ENCODE measurements at places on chromosomes 2 and 18. TPM values are rescaled to one million over a fixed set of nuclear protein-coding genes. Genes with fewer than 3 reads are reported as not detected.

DNA sequence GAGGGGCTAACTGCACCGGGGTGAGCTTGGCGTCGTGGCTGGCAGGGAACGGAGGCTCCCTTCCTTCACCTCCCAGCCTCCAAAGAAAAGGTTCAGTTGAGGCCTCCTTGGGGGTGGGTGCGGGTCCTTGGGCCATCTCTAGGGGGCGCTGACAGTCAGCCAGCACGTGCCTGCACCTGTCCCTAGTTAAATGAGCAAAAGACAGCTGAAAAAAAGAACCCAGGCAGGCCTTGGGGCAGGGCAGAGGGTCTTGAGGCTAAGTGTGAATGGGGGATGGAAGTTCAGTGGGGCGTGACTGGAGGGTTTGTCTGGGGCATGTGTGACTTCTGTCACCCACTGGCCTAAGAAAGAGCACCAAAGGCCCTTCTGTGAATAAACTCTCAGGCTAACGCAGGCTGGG is 56.4 kb downstream of the ZFP36L2 start:
- DNase-seq: no peak

GRCh38 chr18:33711514-33711913 is 133.5 kb downstream of the ASXL3 start:
- no peak for DNase-seq

DNA sequence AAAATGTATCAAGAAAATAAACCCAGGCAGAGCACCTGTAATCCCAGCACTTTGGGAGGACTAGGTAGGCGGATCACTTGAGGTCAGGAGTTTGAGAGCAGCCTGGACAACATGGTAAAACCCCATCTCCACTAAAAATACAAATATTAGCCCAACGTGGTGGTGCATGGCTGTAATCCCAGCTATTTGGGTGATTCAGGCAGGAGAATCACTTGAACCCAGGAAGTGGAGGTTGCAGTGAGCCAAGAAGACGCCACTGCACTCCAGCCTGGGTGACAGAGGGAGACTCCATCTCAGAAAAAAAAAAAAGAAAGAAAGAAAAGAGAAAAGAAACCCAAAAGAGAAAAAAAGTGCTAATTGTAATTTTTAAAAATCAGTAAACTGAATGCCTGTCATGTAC is 41.4 kb downstream of the DDX18 start:
- DNase-seq: no peak

- no peak for DNase-seq
Measured at GRCh38 chr18:62717925-62718800, 2.8 kb downstream of the PHLPP1 start.

DNA sequence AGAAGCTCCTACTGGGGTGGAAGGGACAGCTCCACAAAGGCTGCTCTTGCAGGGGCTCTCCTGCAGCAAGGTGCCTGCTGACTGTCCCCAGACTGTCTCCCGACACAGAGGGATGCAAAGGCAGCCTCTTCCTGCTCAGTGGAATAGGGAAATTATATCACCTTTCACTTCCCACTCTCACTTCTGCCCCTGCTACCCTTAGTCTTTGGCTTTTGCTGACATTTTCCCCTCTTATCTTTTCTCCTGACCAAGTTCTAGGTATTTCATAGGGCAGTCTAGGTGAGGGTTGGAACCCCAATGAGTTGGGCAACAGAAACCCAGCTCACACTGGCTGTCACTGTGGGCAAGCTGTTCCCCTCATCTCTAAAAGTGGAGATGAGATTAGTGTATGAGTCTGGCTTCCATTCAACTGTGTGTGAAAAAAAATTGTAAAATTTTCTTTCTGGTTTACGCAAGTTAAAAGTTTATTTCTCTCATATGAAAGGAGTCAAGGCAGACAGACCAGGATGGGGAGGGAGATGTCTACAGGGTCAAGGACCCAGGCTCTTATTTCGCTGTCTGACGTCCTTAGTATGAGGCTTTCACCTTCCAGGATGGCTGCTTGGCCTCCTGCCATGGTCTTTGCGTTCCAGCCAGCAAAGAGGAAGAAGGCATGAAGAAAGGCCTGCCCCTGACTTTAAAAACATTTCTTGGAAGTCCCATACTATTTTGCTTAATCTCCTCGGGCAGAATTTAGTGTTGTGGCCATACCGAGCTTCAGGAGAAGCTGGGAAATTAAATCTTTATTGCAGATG is 7.5 kb upstream of the MOCOS start:
- no peak for DNase-seq

DNA sequence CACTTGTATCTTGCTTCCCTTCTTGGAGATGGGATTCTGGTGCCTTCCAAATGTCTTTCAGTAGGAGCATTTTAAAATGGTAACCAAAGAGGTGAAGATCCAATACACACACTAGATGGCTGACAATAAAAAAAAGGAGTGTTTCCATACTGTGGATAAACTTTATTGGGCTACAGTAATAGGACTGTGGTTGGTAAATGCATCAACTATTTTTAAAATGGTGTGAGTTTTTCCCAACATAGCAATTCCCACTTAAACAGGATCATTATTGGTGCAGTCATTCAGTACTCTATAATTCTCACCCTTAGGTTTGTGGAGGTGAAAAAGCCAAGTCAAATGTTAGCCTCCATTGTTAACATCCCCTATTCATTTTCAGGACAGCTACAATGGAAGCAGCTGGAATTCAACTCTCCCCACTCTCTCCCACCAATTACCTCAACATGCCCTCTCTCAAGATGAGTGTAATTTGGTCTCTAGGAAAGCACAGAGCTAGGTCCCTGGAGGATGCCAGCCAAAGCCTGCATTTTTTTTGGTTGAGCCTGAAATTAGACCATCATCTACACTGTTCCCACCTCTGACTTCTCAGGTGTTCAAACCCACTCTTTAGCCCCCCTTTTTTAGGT is 273.3 kb downstream of the TCF4 start:
- DNase-seq: no peak

DNA sequence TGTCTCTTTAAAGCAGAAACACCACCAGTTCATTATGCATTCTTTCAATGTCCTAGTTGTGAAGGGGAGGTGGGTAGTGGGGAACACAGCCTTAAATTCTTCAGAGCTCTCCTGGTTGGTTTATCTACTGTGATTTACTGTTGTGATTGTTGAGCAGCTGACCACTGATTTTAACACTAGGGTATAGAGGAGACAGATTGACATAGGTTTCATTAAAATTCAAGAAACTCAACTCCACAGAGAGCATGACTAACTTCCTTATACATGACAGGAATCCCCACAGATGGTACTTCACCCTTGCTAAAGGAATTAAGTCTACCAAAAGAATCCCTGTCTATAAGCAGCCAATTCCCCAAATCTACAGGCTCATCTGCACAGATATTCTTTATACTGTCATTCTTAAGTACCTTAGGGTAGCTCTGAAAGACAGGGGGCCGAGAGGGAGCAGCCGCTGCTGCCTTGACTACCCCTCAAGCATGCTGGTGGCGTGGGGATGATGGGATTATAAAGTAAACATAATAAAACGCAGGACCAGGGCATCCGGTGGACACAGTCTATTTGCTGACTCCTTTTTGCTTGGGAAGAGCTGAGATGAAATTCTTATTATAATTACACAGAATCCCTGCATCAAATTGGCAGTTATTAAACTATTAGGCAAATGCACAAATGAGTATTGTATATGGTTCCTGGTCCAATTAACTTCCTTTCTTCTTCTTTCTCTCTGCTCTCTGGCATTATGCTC is 1377.6 kb upstream of the PIK3C3 start:
- no peak for DNase-seq

- no peak for DNase-seq
Measured at GRCh38 chr2:69453475-69454129, 16.4 kb upstream of the NFU1 start.

- DNase-seq: no peak
Measured at GRCh38 chr18:11091746-11092145, 57.6 kb downstream of the PIEZO2 start.

DNA sequence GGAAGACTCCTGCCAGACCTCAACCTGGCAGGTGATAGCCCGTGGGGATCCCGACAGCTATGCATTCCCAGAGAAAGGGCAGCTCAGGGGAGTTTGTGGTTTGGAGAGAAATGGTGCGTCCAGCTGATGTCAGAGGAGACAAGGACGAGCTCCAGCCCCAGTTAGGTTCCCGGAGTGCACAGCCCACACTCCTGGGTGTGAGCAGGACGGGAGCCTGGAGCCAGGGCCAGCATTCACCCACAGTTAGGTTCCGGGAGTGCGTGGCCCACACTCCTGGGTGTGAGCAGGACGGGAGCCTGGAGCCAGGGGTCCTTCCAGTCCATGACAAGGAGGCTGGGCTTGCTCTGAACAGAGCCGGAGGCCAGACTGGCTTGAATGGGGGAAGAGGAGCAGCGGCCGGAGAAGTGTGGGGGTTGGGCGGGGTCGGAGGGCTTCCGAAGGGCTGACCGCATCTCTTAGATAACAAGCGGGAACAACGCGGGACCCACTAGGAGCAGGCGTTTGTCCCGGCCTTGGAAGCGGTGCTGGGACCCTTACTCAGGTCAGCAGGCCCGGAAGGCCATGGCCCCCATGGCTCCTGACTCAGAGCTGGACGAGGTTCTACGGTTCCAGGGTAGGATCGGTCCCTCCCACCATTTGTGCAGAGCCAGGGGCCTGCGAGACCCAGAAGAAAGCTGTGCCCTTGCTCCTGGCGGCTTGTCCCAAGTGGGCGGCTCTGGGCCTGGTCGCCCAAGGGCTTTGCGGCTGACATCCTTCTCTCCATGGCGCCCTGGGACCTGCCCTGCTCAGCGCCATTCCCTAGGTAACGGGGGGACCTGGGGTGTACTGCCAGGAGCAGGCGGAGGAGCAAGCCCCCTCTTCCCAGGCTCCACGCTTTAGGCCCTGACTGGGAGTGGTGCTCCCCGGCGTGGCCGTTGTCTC is 185.6 kb downstream of the RTP5 start:
- no peak for DNase-seq

DNA sequence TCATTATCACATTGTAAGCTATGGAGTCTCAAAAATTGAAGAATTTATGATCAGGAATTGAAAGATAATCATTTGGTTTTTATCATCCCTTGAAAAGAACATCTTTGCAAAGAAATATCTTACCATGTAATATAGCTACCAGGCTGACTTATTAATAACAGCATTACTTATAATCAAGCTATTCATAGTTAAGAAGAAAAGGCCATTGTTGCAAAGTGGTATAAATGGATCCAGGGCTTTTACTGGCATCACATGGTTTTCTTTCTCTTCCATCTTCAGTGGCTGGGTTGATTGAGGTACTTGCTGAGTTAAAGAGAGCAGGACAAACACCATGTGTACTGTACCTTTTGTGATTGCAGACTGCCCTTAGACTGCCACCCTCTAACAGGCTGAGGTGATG is 39.6 kb downstream of the MFSD6 start:
- no peak for DNase-seq

- peak; percentile 7 for DNase-seq
Measured at GRCh38 chr2:18749912-18750526, 160.7 kb upstream of the NT5C1B start.

DNA sequence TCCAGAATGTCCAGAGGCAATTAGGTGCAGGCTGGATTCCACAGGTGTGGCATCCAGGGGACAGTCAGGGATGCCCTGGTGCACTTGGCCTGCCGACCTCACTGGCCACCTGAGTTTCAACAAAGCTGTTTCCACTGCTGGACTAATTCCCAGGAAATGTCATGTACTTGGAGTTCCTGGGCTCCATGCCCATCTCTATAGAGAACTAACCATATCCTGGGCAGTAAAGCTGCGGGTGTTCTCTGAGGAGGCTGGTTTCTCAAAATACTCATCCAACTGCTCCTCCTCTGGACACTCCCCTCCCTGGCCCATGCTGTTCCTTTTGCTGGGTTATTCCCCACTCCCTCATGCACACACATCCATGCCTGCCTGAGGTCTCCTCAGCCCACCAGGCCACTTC is 161.9 kb upstream of the SKOR2 start:
- DNase-seq: no peak

- DNase-seq: no peak
Measured at GRCh38 chr2:43111788-43112554, 114.4 kb downstream of the ZFP36L2 start.

DNA sequence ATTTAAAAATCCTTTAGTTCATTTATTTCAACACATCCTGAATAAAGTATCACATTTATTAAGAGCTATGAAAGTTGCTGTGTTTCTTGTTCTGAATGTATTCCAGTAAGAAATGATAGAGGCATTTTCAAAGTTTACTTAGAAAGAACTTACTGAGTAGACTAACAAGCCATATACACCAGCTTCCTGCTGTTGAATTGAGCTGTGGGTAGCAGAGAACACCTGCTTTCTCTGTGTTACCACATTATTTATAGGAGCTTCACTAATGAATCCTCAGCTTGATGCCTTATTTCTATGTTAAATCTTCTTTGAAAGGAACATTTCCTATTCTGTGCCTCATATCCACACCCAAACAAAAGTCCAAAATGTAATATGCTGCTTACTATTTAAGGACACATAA is 115.4 kb downstream of the CCDC141 start:
- DNase-seq: no peak

DNA sequence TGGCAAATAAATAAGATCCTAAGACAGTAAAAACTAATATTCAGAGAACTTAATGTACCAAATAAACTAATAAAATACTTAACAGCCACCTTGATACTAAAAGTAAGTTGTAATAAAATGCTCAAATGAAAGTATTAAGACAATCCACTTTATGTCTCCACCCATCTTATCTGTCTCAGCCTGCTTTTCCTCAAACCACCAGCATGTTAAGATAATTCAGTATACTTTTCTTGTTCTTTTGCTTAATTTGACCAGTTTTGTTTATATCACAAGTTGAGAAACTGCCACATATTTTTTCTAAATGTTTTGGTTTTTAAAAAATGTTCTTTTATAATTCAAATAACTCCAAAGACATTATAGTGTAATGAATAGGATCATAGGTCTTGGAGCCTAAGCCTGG is 142.0 kb downstream of the MBD5 start:
- DNase-seq: no peak

DNA sequence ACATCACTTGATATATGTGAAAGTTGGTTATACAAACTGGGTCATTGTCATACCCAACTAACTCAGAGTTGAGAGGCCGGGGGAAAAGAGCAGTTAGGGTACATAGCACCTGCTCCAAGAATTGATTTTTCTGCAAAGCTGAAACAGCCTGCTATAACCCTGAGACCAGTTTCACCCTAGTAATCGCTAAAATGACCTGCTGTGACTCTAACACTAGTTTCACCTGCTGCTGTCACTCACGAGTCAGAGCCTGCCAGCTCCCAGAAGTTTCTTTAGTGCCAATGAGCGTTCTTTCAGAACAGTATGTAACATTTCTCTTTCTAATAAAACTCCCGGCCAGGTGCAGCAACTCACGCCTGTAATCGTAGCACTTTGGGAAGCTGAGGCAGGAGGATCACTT is 28.0 kb downstream of the SRSF7 start:
- DNase-seq: no peak

- no peak for DNase-seq
Measured at GRCh38 chr2:239882331-239882732, 142.8 kb downstream of the NDUFA10 start.

GRCh38 chr2:107635883-107636282 is 190.8 kb upstream of the RGPD4 start:
- DNase-seq: no peak

Gene KLHL14
- total RNA-seq: not detected

Gene TFPI
- 86.8 TPM for total RNA-seq

Gene BMP10
- not detected for total RNA-seq

Gene FRZB
- total RNA-seq: 140 TPM

Gene PRKAG3
- not detected for total RNA-seq

Gene STPG4
- not detected for total RNA-seq

Gene RMDN2
- total RNA-seq: 7.4 TPM

Gene ERBB4
- total RNA-seq: 15.7 TPM

Gene NBAS
- 32.0 TPM for total RNA-seq

Gene MAP4K4
- 147 TPM for total RNA-seq

Gene TMEM37
- 12.3 TPM for total RNA-seq

Gene PSD4
- 16.9 TPM for total RNA-seq

Gene CD8B
- 3.5 TPM for total RNA-seq

Gene TGFBRAP1
- total RNA-seq: 30.7 TPM

All from thoracic aorta (tissue), 2 donors.